ENCODE measurements at places on chromosomes 2 and 18.

GRCh38 chr2:201114350-201114749 lies 1.6 kb upstream of the CFLAR start:
- DNase-seq: no peak

- no peak for DNase-seq
These were observed 648 bp upstream of the LYPD6B start for GRCh38 chr2:149037851-149038250.

GRCh38 chr2:151922845-151923666 lies 94.8 kb upstream of the ARL5A start:
- DNase-seq: no peak

- DNase-seq: no peak
These were observed 442 bp upstream of the OTOF start for GRCh38 chr2:26478366-26478765.

DNA sequence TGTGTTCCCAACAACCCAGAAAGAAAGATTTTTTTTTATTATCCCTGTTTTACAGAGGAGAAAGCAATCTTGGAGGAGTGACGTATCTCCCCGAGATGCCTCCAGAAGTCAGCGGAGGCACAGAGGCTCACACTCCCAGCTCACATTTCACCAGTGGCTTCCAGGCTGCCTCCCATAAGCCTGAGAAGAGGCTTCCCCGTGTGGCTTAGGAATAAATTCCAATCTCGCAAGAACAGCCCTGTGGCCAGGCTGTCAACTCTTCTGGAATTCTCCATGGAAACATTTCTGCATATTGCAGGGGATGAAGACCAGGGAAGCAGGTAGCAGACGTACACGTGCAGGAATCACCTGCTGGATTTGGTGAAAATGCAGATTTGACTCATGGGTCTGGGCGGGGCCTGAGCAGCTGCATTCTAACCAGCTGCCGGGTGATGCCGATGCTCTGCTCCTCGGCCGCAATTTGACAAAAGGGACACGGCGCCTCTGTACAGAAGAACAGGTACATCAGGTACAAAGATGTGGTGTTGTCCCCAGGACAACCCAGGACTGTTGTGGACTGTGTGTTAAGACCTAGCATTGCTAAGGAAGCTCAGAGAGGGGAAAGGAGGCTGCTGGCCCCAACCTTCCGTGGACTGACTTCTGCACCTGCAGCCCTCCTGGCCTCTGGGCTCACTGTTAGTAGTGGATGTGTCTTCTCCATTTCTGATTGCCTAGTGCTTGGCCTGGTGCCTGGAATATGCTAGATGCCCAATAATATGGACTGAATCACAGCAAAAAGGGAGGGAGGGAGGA lies 114.2 kb upstream of the ID2 start:
- no peak for DNase-seq

DNA sequence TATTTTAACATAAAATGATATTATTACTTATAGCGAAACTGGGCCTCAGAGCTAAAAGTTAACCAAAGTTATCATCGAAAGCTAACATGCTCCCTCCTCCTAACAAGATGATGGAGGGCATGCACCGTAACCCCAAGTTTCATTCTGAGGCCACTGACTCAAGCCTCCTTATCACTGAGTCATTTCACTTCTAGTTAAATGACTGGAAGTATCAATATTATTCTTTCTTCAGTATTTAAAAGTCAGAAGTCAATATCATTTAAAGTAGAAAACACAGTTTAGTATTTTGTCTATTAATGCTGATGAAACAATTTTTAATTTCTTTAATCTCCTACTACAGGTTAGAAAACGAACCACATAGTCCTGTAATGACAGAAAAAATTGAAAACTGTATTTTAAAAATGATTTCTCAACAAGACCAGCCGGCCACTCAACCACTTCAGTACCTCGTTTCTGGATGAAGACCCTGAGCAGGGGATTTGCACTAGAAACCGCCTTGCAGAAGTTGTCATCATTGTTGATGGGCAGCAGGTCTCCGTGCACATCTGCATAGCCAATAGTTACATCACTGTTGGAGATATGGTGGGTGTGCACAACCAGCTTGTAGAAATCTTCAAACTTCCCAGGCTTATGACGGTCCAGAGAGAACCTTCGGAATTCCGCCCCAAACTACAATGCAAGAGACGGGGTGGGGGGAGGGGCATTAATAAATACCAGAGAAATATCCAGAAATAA lies 44.9 kb downstream of the PARD6G start:
- DNase-seq: no peak

GRCh38 chr2:201827621-201828020 lies 21.3 kb downstream of the CDK15 start:
- DNase-seq: no peak

DNA sequence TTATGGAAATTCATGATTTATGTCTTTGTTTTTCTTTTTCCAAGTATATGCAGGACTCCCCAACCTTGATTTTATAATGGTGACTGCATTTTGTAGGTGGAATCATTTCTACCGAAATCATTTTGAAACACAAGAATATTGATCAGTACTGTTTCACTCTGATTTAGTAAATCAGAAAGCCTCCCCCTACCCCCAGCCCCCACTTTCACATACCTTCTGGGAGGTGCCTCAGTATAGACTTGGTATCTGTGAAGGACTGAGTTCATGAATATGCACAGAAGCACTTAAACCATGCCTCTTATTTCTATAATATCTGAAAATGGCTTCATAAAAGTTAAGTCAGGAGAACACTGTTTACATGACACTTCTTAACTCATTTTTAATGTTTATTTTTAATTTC lies 147.7 kb downstream of the AGPS start:
- DNase-seq: no peak

DNA sequence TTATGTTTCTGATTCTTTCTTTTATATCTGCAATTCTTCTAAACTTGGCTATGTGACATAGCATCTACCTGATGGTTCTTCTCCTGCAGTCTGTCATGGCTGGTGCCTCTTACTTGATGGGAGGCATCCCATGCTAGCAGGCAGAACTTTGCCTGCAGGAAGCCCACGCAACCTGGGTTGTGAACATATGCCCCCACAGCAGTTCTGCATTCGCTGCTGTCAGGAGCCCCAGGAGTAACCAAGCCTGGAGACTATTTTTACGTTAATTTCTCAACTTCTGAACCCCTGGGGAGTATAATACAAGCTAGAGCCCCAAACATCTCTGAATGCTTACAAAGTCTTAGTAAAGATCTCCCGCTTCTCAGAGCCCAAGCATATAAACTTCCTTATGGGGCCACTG lies 12.1 kb downstream of the FAM168B start:
- no peak for DNase-seq

GRCh38 chr2:16325016-16325975 lies 340.3 kb downstream of the CYRIA start:
- DNase-seq: no peak

DNA sequence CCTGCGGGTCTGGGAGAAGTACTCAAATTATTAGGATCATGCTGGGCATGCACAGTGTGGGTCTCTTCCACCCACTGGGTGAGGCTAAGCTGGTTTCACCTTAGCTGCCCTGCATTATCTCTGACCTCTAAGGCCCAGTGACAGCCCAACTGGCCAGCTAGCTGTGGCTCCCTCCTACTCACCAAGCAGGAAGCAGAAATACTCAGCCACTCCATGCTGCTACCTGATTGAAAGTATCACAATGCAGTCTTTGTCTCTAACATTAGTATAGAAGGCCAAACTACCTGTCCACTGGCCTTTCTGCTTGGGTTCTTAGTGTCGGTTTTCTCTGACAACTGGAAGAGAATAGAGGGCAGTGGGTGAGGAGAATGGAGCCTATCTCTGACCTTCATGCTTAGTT lies 47.3 kb upstream of the RAB27B start:
- no peak for DNase-seq

DNA sequence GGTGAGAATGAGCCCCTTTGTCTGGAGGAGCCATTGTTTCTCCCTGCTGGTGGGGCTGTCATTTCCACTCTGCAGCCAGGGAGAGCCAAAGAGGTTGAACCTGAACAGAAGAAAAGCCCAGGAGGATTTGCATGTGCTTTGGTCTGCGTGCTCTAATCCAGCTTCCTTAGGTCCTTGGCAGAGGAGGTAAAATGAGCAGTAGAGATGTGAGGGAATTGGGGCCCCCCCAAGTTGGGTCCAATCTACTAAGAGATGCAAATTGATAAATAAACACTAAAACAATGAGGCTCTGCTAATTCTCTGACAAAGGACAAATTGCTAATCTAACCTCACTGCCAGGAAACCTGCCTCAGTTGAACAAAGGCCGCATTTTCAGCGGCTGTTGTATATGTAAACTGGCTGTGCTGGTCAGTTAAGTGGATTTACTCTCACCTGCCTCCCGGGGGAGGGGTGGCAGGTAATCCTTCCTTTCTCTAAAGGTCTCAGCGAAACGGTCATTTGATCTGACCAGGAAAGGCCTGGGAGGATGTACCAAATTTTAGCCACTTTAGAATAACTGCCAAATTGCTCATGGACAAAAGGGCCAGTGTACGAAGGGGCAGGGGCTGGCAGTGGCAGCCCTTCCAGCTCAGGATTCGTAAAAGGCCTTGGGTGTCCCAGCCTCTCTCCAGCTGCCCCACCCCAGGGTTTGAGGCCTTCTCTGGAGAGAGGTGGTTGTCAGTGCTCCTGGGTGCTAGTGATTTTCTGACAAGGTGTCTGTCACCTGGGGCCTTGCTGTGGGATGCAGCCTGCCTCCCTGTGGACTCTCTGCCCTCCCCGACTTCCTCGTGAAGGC lies 193.6 kb downstream of the MIB1 start:
- DNase-seq: no peak

DNA sequence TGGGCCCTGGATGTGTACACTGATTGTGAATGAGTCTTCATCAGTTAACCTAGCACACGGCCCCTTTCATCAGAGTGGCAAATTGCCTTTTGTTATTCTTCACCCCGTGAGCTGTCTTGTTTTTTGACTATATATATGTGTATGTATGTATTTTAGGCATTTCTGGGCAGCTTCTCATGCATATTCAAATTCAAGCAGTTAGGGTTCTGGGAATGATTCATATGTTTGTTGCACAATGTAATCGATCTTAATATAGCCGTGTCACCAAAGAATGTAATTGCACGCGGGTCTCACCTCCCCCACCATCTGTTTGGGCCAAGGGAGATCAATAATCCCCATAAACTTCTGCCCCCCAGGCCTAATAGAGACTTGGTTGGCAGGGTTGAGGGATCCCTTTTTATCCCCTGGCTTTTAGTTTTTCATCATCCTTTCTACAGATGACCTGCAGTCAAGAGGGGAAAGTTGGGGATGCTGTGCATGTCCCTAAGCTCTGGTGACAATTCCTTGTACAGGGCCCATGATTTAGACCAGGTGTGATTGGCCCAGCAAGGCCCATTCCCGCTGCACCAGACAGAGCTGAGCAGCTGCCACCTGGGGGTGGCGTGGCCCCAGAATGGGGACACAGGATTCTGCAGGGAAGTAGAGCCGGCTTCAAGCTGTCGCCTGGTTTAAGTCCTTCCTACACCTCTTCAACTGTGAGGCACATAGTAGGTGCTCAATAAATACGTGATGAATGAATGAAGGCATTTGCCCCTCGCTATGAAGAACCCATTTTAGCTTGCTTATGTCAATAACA lies 19.2 kb downstream of the KCNF1 start:
- DNase-seq: no peak

- DNase-seq: no peak
These were observed 110.6 kb upstream of the DLX2 start for GRCh38 chr2:172213116-172213860.

DNA sequence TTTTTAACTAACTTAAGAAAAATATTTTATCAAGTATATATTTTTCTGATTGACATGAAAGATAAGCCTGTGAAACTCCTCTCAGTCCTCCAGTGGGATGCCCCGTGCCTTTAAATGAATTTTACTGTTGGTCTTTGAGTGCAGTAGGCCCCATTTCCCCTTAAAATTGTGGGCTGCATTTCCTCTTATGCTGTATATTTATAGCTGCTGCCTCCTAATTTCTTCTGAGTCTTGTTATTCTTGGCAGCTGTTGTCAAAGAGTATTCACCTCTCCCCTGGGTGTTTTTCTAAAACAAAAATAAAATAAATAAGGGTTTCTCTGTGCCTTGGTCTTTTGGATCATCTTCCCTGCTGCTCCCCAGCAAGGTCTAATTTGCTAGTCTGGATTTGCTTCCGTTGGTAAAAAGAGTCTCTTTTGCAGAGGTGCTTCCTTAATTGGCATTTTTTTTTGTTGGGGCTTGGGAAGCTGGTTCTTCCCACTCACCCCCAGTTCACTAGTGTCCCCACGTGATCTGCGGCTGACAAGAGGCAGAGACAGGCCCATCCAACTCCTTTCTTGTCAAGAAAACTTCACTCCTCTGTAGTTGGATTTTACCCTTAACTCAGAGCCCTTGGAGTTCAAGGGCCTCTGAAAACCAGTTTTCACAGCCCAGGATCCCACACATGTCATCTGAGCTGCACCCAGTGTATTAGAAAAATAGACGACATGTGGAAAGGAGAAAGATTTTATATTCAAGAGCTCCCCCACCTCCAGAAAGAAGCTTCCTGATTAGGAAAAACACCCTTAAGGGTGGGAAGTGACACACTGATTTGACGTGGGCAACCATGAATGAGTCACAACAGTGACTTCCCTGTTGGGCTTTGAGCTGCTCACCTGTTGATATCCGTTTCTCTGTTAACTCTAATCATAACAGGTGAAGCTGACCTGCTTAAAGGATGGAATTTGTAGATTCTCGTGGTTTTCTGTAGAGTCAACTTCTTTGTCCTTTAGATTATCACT lies 431.5 kb downstream of the DCDC2C start:
- DNase-seq: no peak

DNA sequence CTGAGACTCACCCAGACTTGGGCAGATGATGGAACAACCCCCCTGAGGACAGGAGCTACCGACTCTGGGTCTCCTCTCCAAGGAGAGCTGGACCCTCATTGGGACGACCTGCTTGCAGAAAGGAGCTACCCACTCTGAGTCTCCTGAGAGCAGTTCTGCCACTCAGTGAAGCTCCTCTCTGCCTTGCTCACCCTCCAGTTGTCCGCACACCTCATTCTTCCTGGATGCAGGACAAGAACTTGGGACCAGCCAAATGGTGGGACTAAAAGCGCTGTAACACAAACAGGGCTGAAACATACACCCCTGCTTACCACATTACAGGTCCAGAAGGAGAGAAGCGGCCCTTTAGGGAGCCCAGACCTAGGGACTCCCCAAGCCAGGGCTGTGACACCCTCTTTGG lies 124.9 kb upstream of the CCDC150 start:
- DNase-seq: no peak

- no peak for DNase-seq
These were observed at the start of gene DSG2 for GRCh38 chr18:31497836-31498573. DSG2 (plus strand) TSS chr18:31498177; CDS start chr18:31498252, 75 bp downstream.

DNA sequence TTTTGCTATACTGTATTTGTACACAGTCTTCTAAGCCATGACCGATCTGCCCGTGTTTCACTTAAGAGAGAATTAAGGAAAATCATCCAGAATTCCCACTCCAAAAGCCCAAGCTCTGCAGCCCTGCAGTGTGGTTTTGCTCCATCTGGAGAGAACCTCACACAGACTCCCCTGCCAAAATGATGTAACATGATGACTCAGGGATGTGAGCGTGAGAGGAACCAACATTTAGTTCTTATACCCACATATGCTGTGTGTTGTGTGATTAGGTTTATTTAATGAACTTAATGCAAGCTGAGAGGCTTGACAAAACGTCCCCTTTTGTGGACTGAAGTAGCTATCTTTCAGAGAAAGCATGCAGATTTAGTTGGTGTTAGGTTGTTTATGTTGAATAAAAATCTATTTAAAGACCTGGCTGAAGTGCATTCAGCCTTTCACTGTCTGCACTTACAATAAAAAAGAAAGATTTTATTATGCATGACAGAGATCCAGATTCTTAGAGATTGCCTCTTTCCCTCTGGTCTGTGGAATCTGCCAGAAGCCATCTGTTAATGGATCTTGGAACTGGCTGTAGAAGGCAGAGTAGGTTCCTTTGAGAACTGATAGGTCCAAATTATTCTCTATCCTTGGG lies 6.3 kb downstream of the RAB12 start:
- DNase-seq: no peak

Data from CD4-positive, alpha-beta T cell treated with Interleukin-4 for 4 hours (primary cell).